Mesothelial cell of epicardium (in vitro differentiated cells): ENCODE measurements at places on chromosomes 2 and 18.

- DNase-seq: no peak
These were observed 112.0 kb downstream of the MBP start for GRCh38 chr18:77020561-77020960.

GRCh38 chr2:238573065-238573778 lies 146.5 kb downstream of the ASB1 start:
- DNase-seq: no peak

- no peak for DNase-seq
These were observed 978.2 kb downstream of the CPS1 start for GRCh38 chr2:211534632-211535031.

- DNase-seq: no peak
These were observed 152.6 kb downstream of the RTN4 start for GRCh38 chr2:54897420-54898310.

DNA sequence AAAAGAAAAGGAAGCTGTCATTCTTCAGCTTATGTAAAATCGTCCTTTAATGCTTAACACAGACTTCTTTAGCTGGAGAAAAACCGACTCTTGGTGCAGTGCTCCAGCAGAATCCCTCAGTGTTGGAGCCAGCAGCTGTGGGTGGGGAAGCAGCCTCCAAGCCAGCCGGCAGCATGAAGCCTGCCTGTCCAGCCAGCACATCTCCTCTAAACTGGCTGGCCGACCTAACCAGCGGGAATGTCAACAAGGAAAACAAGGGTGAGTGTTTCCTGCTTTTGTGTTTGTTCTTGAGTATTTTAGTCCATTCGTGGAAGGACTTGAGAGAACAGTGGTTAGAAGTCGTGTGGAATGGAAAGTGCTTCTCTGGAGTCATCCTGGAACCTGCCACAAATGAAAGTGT lies 38.9 kb downstream of the KDM3A start:
- DNase-seq: no peak

GRCh38 chr2:84856787-84857186 lies 24.1 kb downstream of the TRABD2A start:
- no peak for DNase-seq

DNA sequence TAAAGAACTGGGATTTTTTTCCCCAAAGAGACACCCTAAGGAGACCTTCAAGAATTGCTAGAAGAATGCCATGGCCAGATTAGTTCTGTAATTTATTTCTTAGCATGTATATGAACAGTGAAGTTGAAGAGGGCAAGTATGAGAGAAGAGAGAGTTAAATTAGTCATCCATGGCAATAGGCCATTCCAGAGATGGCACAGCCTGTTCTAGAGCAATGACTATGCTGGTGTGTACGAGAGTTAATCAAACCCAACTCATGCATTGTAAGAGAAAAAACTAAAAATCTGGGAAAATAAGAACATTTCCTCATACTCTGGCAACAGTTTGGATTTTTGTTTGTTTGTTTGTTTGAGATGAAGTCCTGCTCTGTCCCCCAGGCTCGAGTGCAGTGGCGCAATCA lies 112.1 kb upstream of the PIK3C3 start:
- no peak for DNase-seq

- no peak for DNase-seq
These were observed 930.3 kb downstream of the SUCLG1 start for GRCh38 chr2:83528767-83529166.

- DNase-seq: no peak
These were observed 1.2 kb downstream of the ME2 start for GRCh38 chr18:50880119-50880465.

DNA sequence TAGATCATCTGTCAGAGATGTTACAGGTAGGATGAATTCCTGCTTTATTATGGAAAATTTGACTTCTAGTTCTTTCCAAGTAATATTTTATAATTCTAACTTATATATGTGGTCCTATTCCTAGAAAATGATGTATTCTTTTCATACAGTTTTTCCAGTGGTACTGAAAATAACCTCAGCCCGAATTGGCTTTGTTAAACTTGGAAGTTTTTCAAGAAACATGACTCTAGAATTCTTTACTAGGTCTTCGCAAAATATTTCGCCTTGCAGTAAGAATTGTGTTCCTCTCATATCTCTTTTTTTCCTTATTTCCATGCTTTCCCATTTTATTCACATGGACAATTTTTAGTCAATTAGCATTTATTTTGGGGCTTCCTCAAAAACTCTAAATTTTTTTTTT lies 60.5 kb downstream of the BMPR2 start:
- DNase-seq: no peak

DNA sequence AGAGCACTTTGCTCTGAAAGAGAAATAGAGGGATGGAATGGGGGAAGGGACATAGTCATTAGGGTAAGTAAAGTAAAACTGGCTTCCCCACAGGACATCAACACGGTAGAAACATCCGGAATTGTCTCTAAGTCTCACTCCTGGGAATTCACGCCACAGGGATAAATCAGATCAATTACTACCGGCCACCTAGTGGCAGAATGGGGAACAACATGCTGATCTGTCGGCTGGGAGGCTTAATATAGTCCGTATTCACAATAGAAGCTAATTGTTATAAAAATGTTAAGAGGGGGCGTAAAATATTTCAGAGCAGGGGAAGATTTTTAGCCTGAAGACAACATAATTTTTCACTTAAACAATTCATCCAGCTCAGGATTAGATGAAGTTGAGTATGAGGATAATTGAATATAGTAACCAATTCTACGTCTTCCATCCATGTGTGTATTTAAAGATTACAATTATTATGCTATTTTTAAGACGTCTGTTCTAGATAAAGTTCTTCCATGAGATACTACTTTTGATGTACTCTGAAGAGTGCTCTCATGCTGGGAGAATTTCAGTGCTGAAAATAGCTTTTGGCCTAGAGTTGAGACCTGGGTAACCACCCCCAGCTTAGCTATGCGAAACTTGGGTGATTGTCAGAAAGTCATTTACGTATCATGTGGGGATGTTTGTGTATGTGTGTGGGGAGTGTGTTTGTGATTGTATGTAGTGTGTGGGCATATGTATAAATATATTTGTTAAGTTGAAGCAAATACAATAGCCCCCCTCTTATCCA lies 65.7 kb downstream of the LRRTM1 start:
- no peak for DNase-seq

DNA sequence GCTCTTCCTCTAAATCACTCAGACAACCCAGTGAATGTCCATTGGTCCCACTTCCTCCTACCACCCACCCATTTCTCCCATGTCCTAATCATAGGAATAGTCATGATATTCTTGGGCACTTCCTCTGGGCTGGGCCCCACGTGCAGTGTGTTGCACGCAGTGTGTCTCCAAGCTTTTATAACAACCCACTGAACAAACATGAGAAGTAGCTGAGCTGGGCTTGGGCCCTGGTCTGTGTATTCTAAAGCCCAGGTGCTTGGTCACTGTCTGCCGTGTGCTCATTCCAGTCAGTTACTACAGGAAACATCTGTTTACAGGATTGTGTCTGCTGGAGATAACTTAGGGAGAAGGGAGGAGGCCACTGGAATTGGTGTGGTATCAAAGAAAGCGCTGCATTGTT lies 64.2 kb upstream of the THOC1 start:
- no peak for DNase-seq

- DNase-seq: no peak
These were observed 68.6 kb downstream of the CAB39 start for GRCh38 chr2:230781130-230781797.

DNA sequence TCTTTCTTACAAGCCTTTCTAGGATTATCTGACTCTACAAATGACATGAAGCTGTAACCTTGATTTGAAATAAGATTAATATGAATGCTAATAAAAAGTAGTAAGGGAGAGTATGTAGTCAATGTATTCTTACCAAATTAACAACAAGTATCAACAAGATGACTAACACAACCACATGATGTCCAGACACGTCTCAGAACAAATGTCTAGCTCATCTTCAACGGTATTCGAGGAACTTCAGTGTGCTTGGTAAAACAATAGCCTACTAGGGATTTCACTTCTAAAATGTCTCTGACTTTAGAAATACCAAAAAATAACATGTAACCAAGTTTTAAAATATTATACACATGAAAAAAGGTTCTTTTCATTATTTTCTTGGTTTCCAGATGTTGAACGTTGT lies 3.4 kb downstream of the HDLBP start:
- DNase-seq: no peak

GRCh38 chr18:78855188-78855587 lies 124.4 kb upstream of the SALL3 start:
- no peak for DNase-seq

DNA sequence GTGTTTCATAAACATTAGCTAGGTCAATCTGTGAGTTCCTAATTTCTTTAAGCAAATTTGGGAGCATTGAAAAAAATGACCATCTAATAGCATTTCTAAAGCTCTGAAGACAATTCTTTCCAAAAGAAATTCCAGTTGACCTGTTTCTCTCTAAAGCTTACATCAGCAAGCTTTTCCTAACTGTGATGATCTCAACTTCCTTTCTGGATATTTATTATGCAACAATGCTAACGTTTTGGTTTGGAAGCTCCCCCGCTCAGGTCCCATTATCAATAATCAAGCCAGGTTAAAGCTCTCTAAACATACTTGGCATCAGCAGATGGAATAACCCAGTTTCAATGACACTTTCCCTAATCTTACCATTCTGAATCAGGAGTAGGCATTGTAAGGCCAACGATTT lies 196.3 kb upstream of the TANK start:
- DNase-seq: no peak

DNA sequence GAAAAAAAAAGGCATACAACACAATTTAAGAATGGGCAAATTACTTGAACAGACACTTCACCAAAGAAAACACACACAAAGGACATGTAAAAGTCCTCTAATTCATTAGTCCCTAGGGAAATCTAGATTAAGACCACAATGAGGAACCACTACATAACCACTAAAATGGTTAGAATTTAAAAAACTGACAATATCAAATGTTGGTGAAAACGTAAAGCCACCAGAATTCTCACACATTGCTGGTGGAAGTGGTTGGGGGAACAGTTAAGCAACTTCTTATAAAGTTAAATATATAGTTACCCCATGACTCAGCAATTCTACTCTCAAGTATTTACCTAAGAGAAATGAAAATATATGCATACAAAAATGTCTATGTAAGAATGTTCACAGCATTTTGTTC lies 11.8 kb downstream of the RTN4 start:
- no peak for DNase-seq

DNA sequence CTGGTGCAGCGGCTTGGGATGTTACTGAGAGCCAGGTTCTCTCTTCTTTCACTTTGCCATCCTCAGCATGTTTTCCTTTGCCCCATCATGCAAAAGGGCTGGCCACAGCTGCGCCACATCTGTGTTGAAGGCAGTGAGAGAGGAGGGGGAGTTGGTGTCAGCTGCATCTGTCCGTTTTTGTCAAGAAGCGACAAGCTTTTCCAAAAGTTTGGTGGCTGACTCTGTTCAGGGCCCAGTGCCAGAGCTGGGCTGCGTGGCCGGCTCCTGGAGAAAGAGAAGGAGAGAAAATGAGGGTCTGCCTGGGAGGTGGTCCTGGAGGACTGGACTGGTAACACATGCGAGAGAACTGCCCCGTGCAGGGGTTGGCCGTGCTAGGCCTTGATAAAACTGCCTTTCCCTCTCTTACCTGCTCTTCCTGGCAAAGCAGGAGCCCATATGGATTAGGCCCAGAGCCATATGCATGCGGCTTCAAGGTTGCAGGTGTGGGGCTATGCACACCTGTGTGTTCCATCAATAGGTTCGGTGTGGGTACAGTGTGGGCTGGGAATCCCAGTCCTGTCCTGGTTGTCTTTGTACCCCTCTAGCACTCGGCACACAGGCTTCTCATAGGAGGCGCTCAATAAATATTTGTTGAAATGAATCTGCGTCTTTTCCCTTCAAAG lies 9.0 kb downstream of the RNF144A start:
- DNase-seq: no peak

- no peak for DNase-seq
These were observed 197.4 kb upstream of the SMIM21 start for GRCh38 chr18:75624869-75625268.

DNA sequence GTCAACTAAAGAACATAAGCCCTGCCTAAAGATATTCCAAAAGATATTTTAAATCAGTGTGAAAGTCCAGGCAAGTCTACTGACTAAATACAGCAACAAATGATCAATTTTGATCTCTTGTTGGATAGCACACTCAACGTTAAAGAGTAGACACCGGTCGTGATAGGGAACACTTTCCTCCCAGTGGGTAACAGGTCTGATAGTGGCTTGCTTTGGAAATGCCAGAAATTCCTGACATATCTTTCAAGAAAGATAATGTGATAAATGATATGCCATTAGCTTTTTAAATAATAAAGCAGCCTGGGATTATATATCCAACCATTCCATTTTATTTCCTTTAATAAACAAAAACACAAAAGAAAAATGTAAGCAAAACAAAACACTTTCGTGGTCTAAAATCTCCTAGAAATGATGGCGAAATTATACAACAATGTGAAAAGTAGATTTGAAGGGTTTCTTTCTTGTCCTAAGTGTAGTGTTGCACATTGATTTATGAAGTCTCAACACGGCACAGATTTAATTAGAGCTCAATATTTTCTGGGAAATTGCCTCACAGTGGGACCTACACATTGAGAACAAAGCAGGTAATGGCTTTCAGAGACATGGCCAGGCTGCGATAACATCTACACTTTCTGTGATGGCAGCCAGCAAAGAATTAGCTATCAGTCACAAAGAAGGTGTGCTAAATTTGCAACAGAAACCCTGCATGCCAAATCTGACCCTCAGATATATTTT lies 158.6 kb downstream of the PPP1R1C start:
- no peak for DNase-seq

GRCh38 chr2:106983305-106983704 lies 97.3 kb upstream of the ST6GAL2 start:
- no peak for DNase-seq

- no peak for DNase-seq
These were observed 124.0 kb downstream of the PKP4 start for GRCh38 chr2:158580760-158581159.

GRCh38 chr2:227370791-227371312 lies 8.3 kb downstream of the TM4SF20 start:
- no peak for DNase-seq
